ENCODE measurements at places on chromosomes 1 and 21.

DNA sequence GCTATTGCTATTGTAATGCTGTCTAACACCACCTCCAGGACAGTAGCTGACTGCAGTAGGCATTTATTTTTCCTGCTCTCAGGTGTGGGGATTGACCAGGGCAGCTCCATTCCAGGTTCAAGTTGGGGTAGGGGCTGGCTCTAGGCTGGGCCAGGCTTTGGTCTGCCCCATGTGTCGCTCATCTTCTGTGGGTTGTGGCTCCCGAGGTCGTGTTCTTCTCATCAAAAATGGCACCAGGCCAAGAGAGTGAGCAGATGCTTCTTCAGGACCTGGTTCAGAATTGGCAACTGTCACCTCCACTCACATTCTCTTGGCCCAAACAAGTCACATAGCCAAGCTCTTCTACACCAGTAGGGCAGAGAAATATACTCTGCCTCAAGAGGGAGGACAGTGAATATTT is 133.7 kb downstream of the PTPRU start:
- no peak for DNase-seq

- no peak for DNase-seq
Measured at GRCh38 chr1:201631037-201631436, 92.1 kb downstream of the NAV1 start.

- no peak for DNase-seq
Measured at GRCh38 chr1:63012339-63012738, 228.4 kb downstream of the ATG4C start.

DNA sequence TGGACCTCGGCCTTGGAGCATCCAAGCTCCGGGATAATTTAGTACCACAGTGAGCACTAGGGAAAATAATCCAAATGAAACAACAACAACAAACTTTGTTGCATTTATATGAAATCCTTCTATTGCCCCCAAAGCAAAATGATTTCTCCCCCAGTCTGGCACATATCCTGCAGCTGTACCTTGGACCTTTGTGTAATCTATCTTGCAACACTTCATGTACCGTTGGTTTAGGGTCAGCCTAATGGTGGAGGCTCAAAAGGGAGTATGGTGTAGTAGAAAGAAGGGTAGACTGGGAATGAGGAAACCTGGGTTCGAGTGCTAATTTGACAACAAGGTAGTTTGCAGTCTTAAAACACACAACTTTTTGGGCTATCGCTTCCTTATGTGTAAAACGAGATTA is 12.1 kb downstream of the GREM2 start:
- no peak for DNase-seq

DNA sequence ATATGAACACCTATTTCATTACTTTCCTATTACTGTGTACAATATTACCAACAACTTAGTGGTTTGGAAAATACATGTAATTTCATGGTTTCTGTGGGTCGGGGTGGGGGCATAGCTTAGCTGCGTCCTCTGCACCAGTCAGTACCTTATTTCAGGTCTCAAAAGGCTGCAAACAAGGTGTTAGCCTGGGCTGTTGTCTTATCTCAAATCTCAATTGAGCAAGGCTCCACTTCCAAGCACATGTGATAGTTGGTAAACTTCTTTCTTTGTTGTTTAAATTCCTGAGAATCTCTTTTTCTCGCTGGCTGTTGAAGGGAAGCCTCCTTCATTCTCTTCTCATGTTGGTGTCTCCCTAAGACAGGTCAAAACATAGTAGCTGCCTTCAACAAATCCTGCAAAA is 485.4 kb downstream of the AMY1C start:
- DNase-seq = no peak

DNA sequence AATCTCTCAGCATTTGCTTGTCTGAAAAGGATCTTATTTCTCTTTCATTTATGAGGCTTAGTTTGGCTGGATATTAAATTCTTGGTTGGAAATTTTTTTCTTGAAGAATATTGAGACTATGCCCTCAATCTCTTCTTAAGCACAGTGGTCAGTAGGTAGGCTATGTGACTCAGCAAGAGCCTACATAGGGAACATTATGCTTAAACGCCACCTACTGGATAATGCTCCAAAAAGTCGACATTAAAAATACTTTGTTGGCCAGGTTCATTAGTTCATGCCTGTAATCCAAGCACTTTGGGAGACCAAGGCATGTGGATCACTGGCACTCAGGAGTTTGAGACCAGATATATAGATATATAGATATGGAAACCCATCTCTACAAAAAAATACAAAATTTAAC is 678.0 kb upstream of the USP24 start:
- no peak for DNase-seq

GRCh38 chr1:172699111-172699510 is 40.2 kb downstream of the FASLG start:
- no peak for DNase-seq

Data from upper lobe of right lung (tissue), 1 donor.